ENCODE measurements at places on chromosomes 16 and 17.

DNA sequence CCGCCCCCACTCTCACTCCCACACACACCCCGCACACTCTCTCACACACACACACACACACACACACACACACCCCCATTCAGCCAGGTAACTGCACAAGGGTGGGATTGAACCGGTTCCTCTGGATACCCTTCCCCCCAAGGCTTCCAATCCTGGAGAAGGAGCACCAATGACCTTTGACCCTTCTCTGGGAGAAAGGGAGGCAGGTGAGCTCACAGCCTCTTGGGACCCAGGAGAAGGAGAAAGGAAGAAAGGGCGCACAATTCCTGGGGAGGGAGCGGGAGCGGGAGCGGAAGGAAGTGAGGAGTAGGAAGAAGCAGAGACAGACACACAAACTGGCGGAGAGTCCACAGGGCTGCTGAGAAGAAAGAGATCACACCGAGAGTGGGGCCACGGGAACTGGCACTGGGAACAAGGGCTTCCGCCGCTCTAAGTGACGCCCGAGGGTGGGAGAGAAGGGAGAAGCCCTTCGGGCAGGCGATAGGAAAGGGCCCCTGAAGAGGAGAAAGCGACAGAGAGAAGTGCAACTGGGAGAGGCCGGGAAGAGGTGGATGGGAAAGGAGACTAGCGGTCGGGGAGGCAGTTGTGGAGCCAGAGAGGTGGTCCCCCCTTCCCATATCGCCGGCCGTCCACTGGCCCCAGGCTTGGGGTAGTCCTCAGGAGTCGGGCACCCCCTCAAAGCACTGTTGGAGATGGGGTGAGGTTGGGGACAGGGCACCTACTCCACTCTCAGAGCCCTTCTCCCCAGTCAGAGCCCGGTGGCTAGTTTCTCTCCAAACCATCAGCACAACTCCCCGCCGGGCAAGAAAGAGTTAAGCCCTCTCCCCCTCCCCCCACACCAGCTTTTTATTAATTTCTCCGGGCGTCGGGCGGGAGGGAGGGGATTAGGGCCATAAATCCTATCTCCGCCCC, 1.3 kb downstream of the SAMD14 start:
- no peak for DNase-seq

GRCh38 chr17:21276264-21276588, 8.3 kb upstream of the MAP2K3 start:
- no peak for DNase-seq

DNA sequence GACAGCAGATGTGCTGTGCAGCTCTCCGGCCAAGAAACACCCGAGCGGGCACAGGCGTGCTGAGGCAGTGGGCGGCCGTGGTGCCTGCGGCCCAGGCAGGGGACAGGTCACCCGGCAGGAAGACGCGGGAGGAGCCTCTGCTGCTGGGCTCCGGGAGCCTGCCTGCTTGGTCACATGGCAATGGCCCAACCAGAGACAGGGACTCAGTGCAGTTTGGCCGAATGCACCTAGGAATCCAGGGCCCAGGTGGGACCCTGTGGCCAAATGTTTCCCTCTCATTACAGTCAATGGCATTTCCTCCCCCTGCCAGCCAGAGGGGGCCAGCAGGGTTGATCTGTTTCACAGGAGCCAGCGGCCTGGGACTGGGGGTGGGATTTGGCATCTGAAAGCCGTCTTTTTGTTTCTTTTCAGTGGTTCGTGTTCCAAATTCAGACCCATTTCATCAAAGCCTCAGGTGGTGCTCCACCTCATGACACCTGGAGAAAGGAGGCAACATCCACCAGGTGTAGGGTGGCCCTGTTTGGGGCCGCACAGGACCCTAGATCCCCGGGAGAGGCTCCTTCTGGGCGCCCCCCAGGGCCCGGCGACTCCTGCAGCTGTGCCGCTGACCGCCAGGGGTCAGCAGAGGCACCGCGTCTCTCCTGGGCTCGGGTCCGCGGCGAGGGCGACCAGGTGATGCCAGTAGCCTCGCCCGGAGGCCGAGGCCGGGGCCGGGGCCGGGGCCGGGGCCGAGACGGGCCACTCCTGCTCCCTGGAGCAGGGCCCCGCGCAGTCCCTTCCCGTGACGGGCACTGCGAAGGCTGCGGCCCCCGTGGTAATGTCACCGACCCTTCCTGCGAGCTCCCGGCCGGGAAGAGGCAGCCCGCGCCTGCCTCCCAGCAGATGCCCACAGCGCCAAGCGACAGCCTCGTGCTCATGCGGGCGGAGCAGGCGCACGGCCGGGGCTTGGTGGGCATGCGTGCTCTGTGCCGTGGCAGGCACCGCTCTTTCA, 118.5 kb downstream of the C16orf78 start:
- no peak for DNase-seq

DNA sequence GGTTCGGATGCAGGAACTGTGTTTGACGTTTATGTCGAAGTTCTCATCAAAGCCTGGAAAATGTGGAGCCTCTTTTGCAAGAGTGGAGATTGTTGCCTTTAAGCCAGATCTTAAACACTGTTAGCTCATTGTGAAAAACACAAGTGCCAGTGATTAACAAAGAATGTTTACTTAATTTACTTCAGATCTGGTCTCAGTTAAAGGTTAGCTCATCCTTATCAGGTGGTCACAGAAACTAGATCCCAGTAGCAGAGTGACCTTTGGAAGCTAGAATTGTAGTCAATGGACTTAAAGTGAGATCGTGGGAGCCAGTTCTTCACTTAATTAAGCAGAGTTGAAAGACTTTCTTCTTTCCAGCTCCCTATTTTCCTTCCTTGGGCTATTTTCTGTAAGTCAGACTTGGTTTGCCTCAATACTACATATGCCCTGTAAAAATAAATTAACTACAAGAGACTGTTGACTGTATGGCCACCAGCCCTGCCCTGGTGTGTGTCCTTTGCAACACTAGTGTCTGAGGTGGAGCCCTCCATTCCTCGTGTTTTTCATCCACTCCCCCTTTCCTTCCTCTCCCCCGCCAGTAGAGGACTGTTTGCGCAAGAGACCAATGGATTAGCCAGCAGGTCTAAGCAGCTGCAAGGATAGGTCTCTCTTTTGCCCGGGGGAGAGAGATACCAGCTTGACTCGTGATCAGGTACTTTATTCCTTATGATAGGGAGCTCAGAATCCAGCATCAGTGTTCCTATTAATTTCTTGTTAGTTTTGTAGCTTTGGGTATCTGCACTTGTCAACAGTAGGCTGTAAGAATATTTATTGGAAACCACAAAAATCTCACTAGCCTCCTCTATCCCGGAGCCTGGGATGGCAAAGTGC, 20.2 kb downstream of the FBXO39 start:
- DNase-seq: no peak

GRCh38 chr16:67545665-67546024, 16.7 kb upstream of the CTCF start:
- no peak for DNase-seq
